ENCODE measurements at places on chromosomes 6 and 20.

GRCh38 chr20:53763707-53764414, 170.2 kb upstream of the ZNF217 start:
- no peak for DNase-seq

- DNase-seq: no peak
Measured at GRCh38 chr20:61510778-61511330, 258.8 kb downstream of the CDH4 start.

DNA sequence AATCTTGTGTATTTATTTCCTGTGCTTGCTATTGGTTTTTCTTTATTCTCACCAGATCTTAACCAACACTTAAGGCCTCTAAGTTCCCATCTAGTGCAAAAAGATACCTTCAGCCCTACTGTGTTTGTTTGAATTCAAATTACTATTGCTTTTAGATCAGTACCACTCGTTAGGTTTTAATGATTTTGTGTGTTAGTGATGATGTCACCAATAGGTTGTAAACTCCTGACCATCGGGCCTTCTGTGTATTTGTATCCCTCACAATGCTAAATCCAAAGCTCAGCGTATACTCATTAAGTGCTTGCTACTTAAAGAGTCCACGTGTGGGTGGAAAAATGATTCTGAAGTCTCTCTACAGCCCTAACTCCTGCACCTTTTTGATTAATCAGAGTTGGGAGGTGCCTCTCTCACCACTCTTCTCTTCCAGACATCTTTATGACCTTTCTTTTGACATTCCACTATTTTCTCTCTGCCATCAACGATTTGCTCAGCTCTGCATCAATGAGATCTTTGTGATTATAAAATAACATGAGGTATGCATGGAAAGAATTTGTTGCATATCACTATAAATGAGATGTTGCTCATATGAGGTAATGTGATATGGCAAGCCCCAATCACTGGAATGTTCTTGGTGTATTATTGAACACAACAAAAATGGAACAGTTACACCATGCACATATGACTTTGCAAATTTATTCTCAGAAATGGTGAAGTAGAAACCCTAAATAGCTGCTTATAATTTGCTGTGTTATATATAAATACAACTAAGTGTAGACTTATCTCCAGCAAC, 55.1 kb upstream of the LAMA2 start:
- DNase-seq: no peak

DNA sequence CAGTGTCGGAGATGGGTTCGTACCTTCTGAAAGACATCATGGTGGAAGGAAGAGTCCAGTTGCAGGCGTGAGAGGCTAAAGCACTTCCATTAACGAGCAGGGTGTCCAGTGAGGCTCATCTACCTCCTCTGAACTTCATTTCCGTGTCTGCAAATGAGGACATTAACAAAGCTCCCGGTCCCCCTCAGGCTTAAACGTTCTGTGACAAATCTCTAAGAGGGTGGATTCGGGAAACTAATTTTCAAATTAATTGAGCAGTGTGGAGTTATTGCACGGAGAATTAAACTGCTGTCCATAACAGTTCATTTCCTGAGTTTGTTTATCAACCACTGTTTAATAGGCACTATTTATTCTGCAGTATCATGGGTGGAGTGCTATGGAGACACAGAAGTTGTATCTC, 68.2 kb downstream of the TRMT6 start:
- DNase-seq: no peak

GRCh38 chr6:157491571-157492232, 110.7 kb downstream of the ZDHHC14 start:
- DNase-seq: no peak

- DNase-seq: no peak
Measured at GRCh38 chr6:30957716-30958115, 16.9 kb downstream of the MUCL3 start.

Measured in GM13977 (cell line).